ENCODE measurements at places on chromosomes 2 and 18. TPM values are rescaled to one million over a fixed set of nuclear protein-coding genes. Genes with fewer than 3 reads are reported as not detected.

CCDC102B gene
- total RNA-seq, result 0.53 TPM

FARP2 gene
- total RNA-seq, result 74.3 TPM

GRCh38 chr2:195664528-195664927, 7.5 kb downstream of the SLC39A10 start:
- no peak for DNase-seq

DNA sequence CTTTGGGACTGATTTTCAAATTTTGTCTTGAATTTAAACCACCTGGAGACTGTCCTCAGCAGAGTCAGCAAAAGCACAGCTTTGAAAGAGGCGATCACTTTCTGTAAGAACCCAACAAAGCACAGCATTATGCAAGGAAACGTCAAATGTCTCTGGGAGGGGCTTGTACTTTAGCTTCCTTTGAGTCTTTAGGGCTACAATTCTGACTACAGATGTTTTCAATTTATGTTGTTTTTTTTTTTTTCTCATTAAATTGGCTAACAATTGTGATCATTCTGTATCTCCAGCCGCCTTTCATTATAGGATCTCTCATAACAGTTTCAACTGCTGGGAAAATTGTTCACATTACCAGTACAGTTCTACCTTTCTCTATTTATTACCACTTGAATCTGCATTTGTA, 48.3 kb downstream of the COL3A1 start:
- no peak for DNase-seq

- no peak for DNase-seq
Observed at GRCh38 chr2:231709636-231709980, 1.3 kb downstream of the PTMA start.

- DNase-seq, result no peak
Observed at GRCh38 chr2:195649629-195650190, 7.3 kb upstream of the SLC39A10 start.
